ENCODE measurements at places on chromosomes 5 and 9.

GRCh38 chr5:116561658-116562057 is 13.0 kb downstream of the SEMA6A start:
- DNase-seq: no peak

DNA sequence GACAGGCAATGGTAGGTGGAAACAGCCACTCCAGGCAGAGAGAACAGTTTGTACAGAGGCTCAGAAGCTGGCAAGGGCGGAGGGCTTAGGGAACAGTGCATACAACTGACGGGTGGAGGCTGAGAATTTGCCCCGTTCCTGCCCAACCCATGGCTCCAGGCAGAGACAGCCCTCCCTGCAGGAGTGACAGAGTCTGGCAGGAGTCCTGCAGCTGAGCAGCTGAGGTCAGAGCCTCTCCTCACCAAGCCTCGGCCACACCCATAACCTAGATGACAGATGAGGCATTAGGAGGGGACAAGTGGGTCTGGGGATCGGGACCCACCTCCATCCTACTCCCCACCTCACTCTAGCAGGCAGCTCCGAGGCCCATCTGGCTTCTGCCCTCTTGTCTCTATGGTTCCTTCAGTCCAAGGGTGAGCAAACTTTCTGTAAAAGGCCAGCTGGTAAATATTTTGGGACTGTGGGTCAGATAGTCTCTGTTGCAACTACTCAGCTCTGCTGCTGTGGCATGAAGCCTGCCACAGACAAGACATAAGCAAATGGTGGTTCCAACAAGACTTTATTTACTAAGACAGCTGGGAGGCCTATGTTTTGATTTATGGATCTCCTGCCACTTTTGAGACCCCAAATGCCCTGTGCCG is 83.7 kb downstream of the SH3TC2 start:
- no peak for DNase-seq

DNA sequence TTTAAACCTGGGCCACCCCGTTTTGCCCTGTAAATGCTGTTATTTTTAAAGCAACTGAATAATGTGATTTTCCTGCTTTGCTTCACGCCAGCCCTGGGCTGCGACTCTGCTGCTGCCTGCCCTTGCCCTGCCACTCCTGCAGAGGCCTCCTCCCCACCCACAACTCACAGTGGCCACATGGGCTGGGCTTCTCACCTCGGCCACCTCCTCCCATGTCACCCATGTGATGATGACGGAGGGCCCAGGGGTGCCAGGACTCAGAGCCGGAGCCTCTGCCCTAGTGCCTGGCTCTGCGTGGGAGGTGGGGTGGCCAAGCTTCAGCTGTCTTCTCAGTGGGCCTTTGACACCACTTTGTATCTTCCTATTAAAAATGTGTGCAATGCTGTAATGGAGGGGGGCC is 48.1 kb upstream of the NKD2 start:
- DNase-seq: no peak

DNA sequence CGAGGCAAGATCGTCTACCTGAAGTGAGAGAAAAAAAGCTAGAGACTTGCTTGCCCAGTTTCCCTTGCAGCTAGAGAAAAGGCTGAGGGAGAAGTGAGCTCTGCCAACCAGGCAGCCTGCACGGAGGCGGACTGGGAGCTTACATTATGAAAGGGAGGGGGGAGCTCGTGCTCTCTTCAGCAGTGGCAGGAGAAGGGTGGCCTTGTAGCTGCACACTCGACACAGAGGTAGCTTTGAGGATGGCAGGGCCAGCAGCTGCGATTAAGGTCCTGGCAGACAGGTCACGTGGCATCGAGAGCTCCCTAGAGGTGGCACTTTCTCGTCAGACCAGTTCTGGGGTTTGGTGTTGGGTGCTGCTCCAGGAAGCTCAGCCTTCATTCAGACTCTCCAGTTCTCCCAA is 26.7 kb downstream of the APBA1 start:
- DNase-seq: no peak
